ENCODE measurements at places on chromosomes 5 and 9.

- no peak for DNase-seq
These were observed 581 bp upstream of the C9orf40 start for GRCh38 chr9:74953235-74953751.

GRCh38 chr9:89961616-89962341 lies 357.0 kb downstream of the GADD45G start:
- no peak for DNase-seq

- no peak for DNase-seq
These were observed 42.6 kb downstream of the HMGCS1 start for GRCh38 chr5:43270645-43271044.

GRCh38 chr5:128836571-128836970 lies 128.7 kb upstream of the SLC27A6 start:
- no peak for DNase-seq

- DNase-seq, result no peak
These were observed 256.2 kb downstream of the FER start for GRCh38 chr5:109003928-109004327.

DNA sequence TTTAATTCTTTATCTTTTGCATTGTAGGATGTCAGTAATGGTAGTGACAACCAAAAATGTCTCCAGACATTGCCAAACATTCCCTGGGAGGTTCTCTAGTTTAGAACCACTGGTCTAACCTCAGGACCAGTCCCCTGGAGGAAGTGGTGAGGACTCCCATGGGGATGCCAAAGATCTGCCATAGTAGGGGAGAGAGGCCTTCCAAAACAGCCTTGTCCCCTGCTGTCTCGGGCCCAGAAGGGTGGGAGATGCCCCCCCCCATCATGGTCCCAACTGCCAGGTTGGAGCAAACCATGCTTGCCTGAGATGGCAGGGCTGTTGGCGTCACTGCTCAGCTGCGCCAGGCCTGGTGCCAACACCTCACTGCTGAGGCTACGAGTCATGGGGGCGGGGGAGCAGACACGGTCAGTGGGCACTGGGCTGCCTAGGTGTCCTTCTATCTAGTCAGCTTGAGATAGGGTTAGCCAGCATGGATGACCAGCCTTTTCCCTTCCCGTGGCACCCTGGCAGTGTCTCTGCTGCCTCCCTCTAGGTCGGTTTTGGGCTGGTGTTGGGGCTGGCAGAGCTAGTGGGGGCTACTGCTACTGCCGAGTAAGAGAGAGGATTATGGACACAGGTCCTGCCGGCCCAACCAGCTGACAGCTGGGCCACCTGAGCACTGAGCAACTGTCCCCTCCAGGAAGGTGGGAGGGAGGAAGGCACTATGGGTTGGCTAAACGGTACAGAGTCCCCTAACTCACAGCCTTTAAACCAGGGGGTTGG lies 8.3 kb upstream of the CXXC5 start:
- no peak for DNase-seq

DNA sequence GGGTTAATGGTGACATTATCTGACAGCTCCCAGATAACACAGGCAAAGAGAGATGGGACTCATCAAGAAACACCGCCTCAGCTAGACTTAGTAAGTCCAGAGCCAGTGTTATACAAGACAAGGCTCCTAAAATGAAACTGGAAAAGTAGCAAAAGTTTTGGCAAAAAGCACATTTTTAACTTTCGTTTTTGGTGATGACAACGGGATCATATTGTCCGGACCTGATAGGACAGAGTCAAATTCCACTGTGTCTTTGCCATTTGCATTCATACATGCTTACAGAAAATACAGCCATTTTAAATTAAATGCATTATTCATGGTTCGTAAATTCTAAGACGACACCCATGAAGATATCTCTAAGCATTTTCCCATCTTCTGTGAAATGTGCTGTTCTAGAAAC lies 152.1 kb downstream of the CRB2 start:
- no peak for DNase-seq

- DNase-seq, result no peak
These were observed 14.6 kb downstream of the ANKS6 start for GRCh38 chr9:98781588-98782383.

DNA sequence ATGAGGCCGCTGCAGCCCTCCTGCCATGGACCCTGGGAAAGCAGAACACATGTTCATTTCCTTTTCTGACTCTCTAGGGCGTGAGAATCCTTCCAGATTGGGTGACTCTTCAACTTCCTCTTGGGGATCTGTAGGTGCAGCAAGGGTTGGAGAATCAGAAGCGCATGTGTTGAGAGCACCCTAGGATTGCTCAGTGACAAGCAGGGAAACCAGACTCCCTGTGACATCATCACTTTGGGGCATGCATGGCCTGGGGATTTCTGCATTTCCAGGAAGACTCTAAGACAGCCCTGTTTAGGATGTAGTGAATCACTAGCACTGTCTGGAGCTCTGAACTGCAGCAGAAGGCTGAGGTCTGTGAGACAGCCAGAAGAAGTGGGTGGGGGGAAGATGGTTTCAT lies 15.1 kb upstream of the LCP2 start:
- DNase-seq, result no peak

DNA sequence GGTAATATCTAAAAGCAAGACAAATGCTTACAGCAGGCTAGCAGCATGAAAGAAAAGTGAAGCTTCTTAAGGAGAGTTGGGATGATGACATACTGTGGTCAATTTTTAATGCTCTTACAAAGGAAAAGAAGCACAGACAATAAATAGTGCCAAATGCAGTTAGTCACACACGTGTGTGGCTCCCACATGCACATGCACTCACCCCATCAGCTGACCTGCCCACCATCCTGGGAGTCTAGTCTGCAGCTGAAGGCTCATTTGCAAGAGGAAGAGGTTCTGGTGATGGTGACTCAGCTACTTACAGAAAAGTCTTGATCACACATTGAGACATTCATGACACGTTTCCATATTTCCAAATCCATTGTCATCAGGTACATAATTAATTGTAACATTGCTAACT lies 129.3 kb downstream of the MRPL36 start:
- DNase-seq, result no peak

- no peak for DNase-seq
These were observed 138.5 kb upstream of the TYRP1 start for GRCh38 chr9:12554636-12555035.

DNA sequence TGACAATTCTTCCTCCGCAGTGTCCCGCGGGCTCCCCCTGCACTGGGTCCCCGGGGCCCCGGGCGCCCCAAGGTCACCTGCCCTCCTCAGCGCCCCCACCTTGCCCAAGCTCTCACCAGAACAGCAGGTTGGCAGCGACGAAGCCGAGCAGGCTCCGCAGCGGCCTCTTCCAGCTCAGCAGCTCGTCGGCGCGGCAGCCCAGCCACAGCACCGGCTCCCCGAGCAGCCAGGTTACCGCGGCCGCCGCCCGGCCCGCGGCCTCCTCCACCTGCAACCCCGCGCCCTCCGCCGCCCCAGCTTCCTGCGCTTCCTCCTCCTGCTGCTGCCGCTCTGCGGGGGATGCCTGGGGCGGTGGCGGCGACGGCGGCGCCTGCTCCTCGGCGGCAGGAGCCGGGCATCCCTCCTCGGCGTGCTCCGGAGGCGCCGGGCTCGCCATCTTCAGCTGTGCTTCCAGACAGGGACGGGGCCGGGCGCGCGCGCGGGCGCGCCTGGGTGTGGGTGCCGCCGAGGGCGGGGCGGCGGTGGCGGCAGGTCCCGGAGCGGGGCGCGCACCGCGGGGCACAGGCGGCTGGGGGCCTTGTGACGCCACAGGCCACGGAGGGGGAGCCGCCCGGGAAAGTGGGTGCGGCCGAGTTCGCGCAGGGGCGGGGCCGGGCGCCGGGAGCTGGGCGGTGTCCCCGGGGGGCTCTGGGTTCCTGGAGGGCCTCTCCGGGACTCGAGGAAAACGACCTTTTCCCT lies at the start of gene RETREG1:
Gene RETREG1, minus strand, starts transcription at position 462 of the 738 bp plus-strand sequence. Its CDS starts 26 bp downstream, at position 436.
- DNase-seq, result peak; percentile 14

DNA sequence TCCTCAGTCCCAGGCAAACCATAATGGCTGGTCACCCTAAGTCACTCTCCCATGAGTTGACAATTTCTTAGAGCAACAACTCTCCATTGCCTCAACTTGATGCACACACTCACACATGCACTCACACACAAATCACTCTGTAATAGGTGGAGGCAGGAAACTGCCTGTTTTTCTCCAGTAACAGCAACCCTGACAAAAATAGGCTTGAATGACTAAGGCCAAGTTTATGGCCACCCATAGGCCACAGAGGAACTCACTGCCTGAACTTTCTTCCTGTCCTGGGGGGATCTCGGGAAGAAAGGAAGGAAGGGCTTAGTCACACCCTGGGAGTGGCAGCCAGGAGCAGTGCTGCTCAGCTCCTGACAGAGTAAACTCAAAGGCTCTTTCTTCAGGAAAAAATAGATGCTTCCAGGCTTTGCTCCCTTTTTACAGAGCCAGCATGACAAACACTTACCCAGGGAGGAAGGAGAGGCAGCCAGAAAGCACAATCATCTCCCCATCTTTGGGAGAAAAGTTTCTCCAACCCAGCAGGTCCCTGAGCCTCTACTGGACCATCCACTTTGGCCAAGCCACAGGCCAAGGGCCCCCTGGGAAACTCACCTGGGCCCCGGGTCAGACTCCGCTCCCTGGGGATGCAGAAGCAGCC lies 368 bp downstream of the SH3TC2 start:
- no peak for DNase-seq

Data from KG1 (cell line).